Stimulated activated CD8-positive, alpha-beta memory T cell treated with anti-CD3 and anti-CD28 coated beads, Interleukin-4, amount 100 ng/mL, for 1 hour (primary cell): ENCODE measurements at places on chromosomes 11 and 22.

DNA sequence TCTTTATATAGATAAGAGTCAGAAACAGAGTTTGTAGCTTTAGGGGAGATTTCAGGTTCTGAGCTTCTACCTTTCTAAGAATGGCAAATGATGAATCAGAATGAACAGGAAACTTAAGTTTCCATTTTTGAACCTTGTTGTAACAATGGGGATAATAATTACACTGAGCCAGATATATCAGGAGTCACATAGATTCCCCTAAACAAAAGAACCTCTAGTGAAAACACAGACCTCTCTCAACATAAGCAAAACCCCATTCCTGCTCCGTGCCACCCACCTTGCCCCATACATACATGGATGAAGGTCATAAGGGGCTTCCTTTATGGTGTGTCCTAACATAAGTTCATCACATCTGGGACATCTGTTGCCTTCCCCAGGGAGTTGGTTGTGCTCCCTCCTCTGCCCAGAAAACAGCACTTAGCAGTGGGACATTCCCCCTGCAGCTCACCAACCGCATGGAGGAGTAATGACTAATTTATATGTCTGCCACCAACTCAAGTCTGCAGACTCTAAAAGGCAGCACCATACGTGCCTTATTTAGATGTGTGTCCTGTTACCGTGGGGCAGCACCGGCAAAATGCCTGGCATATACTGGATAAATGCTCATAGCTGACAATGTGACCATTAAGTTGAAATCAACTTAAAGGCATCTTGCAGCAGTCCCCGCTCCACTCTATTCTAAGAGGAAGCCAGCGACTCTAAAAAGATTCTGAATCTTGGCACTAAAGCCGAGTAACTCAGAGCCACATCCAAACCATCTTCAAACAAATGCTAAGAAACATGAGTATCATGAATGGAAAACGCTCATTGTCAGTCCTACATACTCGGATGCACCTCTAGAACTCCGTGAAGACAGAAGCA lies 8.0 kb downstream of the JAML start:
- no peak for DNase-seq

- DNase-seq, result no peak
These were observed 451 bp downstream of the CDC45 start for GRCh38 chr22:19480173-19480568.

DNA sequence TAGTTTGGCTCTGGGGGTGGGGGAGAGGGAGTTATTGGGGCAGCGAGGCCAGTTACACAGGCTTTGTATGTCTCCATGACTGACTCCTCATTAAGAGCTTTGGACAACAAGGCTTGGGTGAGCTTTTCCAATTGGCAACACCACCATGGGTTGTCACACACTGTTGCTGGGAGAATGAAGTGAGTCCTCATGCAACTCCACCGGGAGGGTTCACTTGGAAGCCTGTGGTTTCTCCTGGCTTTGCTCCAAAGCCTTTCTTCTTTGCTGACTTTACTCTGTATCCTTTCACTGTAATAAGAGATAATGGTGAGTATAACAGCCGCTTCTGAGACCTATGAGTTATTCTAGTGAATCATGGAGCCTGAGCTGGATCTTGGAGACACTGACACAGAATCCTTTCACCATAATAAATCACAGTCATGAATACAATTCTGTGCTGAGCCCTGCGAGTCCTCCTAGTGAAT lies 24.9 kb downstream of the EIF3F start:
- DNase-seq, result no peak

GRCh38 chr22:28773461-28773867 lies 969 bp downstream of the CCDC117 start:
- DNase-seq, result no peak
